ENCODE measurements at places on chromosomes 6 and 20. TPM values are rescaled to one million over a fixed set of nuclear protein-coding genes. Genes with fewer than 3 reads are reported as not detected.

Gene ENPP3
- 0.37 TPM for total RNA-seq

Gene COL9A3
- 0.57 TPM for total RNA-seq

Gene CST3
- 114 TPM for total RNA-seq

Gene APOM
- total RNA-seq, result 2.8 TPM

Gene OR10C1
- total RNA-seq, result not detected
